Naive thymus-derived CD8-positive, alpha-beta T cell (primary cell): ENCODE measurements at places on chromosomes 3 and 15.

- no peak for DNase-seq
Measured at GRCh38 chr15:70269311-70269911, 171.7 kb upstream of the TLE3 start.

DNA sequence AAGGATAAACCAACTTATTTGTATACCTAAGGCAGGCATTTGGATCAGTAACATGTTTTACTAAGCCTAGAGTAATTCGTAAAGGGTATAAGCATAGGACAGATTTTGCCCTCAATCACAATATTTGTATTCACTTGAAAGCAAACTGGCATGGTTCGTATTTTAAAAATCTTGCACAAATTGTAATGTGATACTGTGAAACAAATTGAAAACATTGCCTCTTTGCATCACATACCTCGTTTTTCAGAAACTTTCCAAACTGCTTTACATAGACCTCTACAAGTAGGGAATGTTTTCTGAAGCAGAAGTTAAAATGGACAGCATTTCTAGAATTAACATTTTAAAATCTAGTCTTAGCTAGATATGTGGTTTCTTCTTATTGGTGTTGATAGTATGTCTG, 11.6 kb downstream of the KBTBD8 start:
- DNase-seq = no peak

DNA sequence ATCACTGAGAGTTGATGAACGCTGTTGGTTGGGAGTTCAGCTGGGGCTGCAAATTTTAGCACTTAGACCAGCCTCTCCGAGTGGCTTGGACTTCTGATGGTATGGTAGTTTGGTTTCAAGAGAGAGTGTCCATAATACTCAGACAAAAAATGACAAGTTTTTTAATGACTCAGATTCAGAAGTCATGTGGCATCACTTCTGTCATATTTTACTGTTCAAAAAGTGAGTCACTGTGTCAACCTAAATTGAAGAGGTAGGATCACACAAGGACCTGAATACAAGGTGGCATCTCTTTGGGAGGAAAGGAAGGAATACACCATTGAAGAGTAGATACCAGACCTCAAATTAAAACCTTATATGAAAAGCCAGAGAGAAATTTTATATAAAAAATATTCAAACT, 99.1 kb upstream of the CHMP2B start:
- no peak for DNase-seq

DNA sequence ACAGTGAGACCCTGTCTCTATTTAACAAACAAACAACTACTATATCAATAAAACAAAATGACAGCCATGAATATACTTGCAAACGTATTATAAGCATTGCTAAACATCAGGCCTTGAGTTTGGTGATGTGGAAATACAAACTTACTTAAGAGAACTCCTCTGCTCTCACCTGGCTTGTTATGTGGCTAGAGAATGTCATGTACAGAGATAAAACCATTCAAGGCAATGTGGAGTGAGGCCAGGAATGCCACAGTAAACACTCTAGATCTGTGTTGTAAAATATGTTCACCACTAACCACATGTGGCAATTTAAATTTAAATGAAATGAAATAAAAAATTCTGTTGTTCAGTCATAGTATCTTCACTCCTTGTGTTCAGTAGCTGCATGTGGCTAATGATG, 22.7 kb upstream of the RARB start:
- DNase-seq = no peak

GRCh38 chr3:62228467-62228866, 144.9 kb downstream of the FEZF2 start:
- no peak for DNase-seq

DNA sequence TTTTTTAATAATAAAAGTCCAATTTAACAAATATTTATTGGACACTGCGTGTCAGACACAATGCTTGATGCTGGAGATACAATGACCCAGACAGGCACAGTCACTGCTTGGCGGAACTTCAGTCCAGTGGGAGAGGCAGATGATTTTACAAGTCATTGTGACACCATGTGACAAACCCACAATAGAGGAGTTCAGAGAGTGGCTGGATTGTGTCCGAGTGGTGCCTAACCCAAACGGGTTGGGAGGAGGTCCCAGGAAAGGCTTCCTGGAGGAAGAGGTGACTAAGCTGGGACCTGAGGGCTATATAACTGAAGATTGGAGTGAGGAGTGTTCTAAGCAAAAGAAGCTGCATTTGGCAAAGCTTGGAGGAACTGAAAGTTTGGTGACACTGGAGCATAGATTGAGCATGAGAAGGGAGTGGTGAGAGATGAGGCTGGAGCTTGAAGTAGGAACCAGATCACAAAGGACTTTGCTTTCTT, 41.4 kb downstream of the CRTC3 start:
- DNase-seq = no peak

DNA sequence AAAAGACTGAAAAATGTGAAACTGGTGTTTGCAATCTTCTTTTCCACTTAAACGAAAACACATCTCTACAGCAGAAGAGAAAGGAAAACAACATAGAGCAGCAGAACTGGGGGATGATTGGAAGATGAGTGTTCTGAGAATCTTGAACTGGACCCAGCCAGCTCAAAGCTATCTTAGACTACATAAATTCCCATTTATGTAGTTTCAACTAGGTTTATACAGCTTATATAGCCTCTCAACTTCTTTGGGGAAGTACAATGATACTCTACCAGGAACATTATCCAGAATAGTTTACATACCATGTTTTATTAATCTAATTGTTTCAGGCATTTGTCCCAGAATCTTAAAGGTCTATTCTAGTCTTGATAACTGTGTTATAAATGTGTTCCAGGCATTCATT, 658.2 kb upstream of the LMCD1 start:
- no peak for DNase-seq

GRCh38 chr3:125107861-125108567, 52.2 kb upstream of the HEG1 start:
- DNase-seq = no peak

DNA sequence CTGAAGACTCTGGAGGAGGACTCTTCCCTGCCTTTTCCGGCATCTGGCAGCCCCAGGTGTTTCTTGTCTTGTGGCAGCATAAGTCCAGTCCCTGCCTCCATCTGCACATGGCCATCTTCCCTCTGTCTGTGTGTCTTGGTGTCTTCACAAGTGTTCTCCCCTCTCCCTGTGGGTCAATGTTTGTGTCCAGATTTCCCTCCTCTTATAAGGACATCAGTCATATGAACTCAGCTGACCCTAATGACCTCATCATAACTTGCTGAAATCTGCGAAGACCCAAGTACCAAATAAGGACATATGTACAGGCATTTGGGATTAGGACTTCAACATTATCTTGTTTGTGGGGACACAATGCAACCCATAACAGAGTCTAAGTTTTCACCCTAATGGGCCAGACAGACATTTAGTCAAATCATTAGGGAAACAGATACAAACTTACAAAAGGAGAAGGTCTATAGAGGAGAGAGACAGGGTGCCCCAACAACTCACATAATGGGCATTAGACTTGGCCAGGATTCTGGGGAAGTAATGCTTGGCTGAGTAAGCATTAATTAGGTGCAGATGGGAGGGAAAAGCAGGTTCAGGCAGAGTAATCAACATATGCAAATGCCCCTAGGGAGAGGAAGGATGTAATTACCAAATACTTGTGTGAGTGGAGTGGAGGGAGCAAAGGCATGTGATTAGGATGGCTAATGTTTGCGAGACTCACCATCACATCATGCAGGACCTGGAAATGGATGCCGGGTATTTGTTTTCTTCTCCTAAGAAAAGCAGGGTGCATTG, 372.8 kb upstream of the TBL1XR1 start:
- DNase-seq = no peak

DNA sequence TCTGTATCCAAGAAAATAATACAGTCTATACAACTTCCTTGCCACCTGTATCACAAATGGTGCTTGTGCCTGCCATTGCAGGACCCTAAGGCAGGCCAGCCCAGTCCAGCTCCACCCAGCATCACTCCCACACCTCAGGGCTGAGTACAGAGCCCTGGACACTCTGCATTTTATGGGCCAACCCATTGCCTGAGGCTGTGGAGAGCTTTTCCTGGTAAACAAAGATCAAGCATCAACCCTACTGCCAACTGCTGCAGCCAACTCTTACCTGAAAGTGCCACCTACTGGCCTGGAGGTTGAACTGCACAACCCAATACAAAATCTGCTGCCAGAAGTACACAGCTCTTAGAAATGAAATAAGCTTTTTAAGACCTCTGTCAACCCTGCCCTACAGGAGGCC, 1082.2 kb downstream of the NAALADL2 start:
- no peak for DNase-seq

DNA sequence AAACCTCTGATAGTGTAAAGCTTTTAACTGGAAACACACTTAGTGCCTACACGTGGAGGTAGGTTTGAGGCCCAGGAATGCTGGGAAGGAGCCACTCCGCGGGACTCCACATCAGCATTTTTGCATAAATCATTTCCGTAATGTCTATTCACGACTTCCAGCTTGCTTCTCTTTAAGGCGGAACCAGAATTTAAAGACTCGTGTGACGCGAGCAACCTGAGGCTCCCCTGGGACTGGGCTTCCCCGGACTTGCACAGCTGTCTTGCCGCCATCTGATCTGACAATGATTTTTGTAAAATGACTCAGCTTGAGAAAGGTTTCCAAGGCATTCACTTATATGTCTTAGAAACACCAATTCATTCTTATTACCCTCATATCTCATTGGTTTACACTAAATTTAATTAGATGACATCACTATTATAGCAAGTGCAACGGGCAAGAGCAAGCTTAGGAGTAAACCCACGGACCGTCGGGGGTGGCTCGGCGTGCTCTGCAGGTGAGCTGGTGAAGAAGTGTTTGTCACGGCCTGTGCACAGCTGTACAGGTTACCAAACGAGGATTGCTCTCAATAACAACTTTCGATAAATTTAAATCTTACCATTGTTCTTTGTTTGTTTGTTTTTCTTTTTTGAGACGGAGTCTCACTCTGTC, 95.2 kb downstream of the CHSY1 start:
- DNase-seq = no peak

DNA sequence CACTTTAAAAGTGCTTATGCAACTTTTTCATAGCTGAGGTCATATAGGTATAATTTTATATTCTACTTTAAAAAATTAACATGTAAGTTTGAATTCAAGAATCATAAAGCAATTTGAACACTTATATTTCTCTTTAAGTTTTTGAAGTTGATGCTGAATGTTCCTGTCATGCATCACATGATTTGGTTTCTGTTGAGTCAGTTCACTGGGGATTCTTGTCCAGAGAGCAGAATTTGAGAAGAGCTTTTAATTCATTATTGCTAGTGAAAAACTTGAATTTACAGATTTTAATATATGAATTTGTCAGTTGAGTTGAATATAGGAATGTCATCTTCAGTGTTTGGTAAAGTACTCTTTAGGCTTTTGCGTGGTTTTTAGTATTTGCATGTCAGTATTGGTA, 7.9 kb downstream of the SLC25A26 start:
- DNase-seq = no peak

DNA sequence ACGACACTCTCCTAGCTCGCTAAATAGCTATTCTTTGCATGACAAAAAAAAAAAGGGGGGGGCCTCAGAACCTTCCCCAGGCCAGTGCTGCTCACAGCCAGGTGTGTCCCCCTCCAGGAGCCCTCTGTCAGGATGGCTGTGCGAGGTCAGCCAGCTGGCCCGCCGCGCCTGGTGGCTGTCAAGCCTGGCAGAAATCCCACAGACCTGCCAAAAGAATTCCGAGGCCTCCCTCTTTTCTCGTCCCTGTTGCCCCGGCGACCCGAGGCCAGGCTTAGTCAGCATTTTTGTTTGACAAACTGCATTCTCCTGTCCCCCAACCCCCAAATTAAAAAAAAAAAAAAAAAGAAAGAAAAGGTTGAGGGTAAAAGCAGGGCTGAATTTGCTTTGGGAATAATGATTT, 61.9 kb downstream of the TM4SF4 start:
- no peak for DNase-seq

GRCh38 chr15:62416526-62416925, 251.4 kb upstream of the C2CD4B start:
- DNase-seq = no peak

DNA sequence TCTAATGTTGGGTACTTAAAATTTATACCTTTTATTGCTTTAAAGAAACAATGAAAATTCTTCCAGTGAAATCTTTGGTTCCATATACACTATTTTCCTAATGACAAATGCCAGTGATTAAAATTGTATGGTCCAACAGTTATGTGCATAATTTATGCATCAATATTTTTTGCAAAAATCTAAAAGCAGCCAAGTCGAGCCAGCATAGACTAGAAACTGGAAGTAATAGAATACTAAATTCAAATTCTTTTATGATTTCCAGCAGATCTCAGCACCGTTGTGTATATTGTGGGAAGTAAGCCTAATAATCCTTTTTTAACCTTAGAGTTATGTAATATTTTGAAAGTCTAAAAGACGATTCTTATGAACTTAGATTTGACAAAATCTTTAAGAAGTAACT, 652.0 kb upstream of the GOLIM4 start:
- no peak for DNase-seq

- no peak for DNase-seq
Measured at GRCh38 chr3:174325834-174326700, 533.1 kb upstream of the NAALADL2 start.

DNA sequence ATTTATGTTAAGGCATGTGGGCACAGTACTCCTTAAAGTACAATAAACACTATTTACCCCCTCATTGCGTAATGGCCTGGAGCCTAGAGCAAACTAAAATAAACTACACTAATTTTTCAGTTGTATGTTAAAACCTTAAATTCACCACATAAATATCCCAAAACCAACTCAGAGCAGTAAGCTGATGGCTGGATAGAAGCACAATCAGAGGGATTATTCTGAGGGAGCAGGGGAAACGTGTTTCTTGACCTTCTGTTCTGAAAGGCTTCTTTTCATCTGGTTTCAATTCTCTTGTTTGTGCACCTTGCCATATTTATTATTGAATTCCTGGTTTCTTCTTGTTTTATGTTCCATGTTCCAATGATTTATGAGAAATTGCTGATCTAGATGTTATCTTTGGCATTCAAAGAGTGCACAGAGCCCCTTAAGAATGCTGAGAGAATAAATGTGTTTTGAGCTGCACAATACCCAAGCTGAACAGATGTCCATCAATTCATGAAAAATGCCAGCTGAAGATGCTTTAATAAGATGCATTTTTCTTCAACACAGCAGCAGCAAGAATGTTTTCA, 29.6 kb downstream of the RPL22L1 start:
- DNase-seq = no peak
